ENCODE measurements at places on chromosomes 12 and 14.
A peak's percentile ranks its signal among the peaks of the same experiment; 100 is the strongest.

DNA sequence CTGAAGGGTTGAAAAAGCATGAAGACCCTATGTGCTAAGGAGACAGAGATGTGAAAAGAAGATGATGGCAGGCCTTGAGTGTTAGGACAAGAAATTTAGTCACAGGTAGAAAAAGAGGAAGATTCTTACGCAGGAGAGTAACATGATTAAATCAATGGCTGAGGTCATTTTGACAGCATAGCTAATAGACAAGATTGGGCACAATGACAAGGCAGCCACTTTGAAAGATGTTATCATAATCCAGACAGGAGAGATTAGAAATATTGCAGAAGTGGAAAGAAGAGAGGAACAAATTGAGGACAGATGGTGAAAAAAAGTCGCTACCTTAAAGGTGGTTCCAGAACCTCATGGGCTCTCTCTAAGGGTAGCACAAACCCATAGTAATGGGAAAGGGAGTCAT is 228.8 kb upstream of the DDHD1 start:
- no peak for DNase-seq

GRCh38 chr12:80222261-80222660 is 122.9 kb downstream of the OTOGL start:
- no peak for DNase-seq

GRCh38 chr14:87896393-87897380 is 96.3 kb downstream of the GALC start:
- peak; percentile 85 for DNase-seq

DNA sequence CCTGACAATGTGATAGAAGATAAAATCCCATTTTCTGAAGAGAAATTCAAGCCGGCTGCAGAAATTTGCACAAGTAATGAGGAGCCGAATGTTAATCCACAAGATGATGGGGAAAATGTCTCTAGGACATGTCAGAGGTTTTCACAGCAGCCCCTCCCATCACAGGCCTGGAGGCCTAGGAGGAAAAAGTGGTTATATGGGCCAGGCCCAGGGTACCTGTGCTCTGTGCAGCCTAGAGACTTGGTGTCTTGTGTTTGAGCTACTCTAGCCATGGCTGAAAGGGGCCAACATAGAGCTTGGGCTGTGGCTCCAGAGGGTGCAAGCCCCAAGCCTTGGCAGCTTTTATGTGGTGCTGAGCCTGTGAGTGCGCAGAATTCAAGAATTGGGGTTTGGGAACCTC is 7.4 kb downstream of the LACRT start:
- DNase-seq, result no peak

- DNase-seq, result no peak
Measured at GRCh38 chr12:116799955-116800354, 61.8 kb downstream of the RNFT2 start.

DNA sequence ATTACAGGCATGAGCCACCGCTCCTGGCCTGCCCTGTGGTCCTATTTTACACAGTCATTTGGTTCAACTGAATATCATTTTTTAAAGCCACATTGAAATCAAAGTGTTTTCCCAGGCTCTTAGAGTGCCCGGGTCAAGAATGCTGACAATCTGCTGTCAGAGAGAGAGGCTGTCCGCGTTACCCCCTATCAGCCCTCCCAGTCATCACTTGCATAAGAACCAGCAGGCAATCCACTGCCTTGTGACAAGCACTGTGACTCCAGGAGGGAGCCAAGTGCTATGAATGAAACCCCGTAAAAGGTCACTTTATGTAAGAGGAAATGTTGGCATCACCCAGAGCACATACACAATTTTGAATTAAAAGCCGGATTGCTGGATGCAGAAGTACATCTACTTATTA is 13.5 kb downstream of the PHLDA1 start:
- DNase-seq, result no peak

- DNase-seq, result no peak
Measured at GRCh38 chr14:30958555-30959407, 66.7 kb upstream of the AP4S1 start.
